ENCODE measurements at places on chromosomes 16 and 17.

- DNase-seq, result no peak
These were observed 149.8 kb upstream of the RPL38 start for GRCh38 chr17:74053712-74054078.

GRCh38 chr17:44184212-44184810 is 2.5 kb upstream of the TMUB2 start:
- DNase-seq, result no peak

DNA sequence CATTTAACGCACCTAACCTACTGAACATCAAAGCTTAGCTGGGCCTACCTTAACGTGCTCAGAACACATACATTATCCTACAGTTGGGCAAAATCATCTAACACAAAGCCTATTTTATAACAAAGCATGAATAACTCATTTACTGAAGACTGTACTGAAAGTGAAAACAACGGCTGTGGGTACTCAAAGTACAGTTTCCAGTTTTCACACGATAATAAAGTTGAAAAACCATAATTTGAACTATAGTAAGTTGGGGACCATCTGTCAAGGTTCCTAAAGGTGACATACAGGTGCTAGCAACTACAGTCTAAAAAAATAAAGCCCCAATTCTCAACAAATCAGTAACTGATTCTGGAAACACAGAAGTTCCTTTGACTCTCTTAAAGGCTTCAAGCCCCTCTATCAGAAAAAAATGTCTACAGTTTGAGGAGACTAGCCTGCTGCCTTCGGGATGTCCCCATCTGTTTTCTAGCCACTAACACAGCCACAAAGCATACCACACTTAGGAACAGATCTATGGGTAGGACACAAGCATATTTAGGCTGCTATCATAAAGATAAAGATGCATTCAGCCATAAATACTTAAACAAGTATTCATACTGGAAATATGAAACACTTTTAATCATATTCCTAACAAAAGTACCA is 71.3 kb downstream of the KANSL1 start:
- no peak for DNase-seq

GRCh38 chr16:4904942-4905615 is 31.9 kb downstream of the PPL start:
- no peak for DNase-seq

GRCh38 chr17:13594762-13595598 is 6.7 kb downstream of the HS3ST3A1 start:
- DNase-seq, result peak; percentile 83

DNA sequence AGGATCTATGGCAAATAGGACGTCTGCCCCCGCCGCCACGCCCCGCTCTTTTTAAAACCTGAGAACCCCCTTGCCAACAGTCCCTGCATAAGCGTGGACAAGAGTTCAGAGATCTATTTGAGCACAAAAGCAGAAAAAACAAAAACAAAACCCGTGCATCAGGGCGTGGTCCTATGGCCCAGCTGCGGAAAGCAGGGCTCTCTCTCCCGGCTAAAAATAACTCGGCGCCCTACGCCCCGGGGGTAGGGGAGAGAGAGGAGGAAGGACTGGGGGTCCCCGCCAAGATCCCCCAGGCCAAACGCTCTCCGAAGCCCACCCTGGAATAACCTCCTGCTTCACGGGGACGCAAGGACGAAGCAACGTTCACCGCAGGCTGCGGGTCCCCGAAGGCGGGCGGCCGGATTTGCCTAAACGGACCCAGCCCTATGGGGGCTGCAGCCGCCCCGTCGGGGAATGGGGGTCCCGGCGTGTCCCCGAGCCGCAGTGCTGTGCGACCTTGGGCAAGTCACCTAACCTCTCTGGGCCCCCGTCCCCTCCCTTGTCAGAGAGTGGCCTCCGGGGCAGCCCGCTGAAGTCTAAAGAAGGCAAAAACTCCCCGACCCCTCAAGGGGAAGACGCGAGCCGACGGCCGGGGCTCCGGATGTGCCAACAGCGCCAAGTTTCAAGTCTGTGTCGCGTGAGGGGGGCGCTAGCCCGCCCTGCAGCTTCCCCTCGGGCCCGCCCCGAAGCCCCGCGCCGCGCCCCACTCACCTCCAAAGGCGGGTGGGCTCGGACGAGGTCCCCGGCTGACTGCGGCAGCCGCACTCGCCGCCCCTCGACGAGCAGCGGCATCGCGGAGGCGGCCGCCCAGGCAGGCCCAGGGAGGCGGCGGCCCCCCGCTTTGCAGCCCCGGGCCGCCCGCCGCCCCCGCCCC is 477 bp downstream of the NTAN1 start:
- DNase-seq, result peak; percentile 6

- no peak for DNase-seq
These were observed 275.5 kb upstream of the IRX5 start for GRCh38 chr16:54655121-54655590.

DNA sequence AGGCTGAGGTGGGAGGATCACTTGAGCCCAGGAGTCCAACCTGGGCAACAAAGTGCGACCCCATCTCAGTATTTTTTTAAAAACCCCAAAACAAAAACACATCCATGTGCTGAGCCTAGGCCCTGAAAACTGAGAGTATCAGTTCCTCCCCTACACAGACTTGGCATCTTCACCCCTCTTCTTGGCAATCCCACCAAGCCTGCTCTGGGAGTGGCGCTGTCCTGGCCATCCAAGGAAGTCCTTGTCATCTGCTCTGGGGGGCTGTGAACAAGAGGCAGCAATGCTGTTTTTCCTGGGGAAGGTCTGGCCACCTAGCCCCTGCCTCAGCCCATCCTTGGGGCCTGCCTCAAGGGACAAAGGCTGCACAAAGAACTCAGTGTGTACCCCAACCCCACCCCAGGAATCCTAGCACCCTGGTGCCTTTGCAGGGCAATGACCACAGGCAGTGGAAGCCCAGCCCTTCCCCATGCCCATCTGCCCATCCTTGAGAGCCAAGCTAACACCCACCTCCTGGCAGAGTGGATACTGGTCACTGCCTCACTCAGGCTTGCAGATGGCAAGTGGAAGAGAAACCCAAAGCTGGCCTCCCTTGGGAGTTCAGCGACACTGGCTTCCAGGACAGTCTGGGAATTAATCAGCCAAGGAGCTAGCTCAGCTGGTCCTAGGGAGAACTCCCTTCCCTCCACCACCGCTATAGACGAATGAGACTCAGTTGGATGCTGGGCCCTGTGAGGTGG is 14.8 kb upstream of the GFOD2 start:
- DNase-seq, result no peak

DNA sequence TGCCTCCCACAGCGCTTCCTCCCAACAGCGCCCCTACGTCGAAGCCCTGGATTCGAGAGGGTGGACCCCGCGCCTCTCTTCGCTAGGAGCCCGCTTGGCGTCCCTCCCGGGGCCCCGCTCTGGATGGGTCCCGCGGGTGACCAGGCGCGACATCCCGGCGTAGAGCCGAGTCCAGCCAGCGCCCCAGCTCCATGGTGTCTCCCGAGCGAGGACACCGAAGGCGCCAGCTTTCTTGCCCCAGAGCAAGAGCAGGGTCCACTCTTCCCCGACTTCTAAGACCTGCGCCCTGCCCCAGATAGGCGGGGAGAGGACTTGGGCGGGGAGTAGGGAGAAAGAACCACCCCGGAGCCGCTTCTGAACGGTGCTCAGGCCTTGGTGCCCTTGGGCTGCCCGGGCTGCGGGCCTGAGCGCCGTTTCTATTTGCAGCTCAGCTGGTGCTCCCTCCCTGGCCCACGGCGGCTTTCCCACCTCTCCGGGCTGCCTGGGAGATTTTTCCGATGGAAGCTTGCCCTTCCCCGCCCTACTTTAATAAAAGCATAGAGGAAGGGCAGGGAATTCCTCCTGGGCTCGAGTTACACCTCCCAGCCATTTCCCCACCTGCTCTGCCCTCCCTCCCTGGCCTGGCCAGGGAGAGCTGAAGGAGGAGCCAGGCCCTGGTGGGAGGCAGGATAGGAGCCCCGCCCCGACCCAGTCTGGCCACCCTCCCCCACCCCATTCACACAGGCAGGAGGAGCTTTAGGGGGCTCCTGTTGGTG is 1.8 kb downstream of the MMP15 start:
- no peak for DNase-seq

DNA sequence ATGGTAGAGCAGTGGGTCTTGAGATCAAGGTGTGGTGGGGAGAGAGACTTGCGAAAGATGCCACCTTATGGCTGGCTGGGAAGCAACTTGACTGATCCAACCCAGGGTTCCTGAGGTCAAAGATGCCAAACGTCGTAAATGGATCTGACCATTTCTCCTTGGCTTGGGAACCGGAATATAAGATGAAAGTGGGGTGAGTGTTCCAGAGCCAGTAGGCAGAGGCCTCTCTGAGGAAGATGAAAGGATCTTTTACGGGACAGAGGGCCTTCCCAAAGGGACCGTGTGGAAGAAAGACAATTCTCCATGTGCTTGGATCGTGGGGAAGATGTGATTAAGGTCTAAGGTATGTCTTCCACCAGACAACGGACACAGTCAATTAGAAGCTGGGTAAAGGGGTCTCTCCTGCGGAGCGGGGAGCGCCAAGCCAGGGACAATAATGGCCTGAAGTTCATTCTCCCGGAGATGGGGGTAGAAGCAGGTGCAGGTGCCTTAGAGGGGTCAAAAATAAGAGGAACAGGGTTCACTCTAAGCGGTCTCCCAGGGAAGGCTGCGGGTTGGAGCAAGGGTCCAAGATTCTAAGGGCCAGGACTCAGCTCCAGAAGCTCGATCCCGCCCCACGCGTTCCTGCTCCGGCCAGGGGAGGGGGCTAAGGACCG is 800 bp downstream of the FXR2 start:
- DNase-seq, result peak; percentile 7

DNA sequence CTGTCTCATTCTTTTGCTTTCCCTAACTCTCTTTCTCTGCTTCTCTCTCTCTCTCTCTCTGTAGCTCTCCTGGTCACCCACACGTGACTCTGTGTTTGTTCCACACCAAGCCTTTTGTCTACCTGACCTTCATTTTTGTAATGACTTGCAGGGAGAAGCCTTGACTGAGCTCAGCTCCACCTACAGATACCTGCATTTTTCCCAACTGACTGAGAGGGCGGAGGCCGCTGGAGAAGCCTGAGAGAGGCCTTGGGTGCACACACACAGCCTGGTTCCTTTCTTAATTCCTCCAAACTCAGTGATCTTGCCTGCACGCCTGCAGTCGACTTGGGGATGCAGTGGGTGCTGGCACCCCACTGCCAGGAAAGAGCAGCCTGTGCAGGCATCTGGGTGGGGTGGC is 68.8 kb downstream of the LYRM1 start:
- no peak for DNase-seq

All from CD4-positive, alpha-beta T cell treated with Interleukin-10 for 1 hour (primary cell).